Spinal cord (tissue), 10 donors: ENCODE measurements at places on chromosomes 1 and 21.

GRCh38 chr1:47523835-47524215 lies 86.0 kb downstream of the FOXD2 start:
- DNase-seq: no peak
- H3K4me3 ChIP-seq: no peak overlapping the region
- H3K36me3 ChIP-seq: no peaks in the 10 kb centered on the region
- peaks cover 2% of the 10 kb centered on the region for H3K4me1 ChIP-seq
- no peak overlapping the region for H3K27ac ChIP-seq

DNA sequence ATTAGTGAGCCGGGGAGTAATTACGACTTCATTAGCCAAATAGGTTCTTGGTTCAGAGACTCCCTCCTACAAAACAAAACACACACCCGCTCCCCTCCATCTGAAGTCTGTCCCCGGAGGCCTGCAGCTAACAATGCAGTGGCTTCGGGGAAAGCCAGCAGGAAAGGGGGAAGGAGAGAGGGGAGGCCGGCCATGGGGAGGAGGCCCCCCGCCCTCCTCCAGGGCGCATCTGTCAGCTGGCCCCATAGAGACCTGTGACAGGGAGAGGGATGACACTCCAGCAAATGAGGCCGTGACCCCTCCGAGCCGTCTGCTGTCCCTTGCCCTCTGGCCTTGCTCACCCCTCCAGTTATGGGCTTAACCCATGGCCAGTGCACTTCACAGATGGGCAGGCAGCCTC lies 12.1 kb upstream of the CNTN2 start:
- peaks cover 36% of the 10 kb centered on the region for H3K4me1 ChIP-seq
- no peaks in the 10 kb centered on the region for H3K27me3 ChIP-seq
- no peak overlapping the region for H3K4me3 ChIP-seq
- H3K27ac ChIP-seq: no peak overlapping the region
- no peaks in the 10 kb centered on the region for H3K36me3 ChIP-seq

- peak; percentile 7 for DNase-seq
- H3K4me1 ChIP-seq: no peaks in the 10 kb centered on the region
- H3K4me3 ChIP-seq: no peak overlapping the region
- H3K27me3 ChIP-seq: no peaks in the 10 kb centered on the region
- H3K36me3 ChIP-seq: peaks cover 12% of the 10 kb centered on the region
- H3K27ac ChIP-seq: no peak overlapping the region
Observed at GRCh38 chr1:21706151-21706835, 37.1 kb upstream of the RAP1GAP start.

GRCh38 chr1:202411422-202411821 lies 62.9 kb downstream of the PPP1R12B start:
- H3K4me1 ChIP-seq: no peaks in the 10 kb centered on the region
- H3K36me3 ChIP-seq: no peaks in the 10 kb centered on the region
- DNase-seq: no peak
- no peak overlapping the region for H3K4me3 ChIP-seq
- H3K27me3 ChIP-seq: no peaks in the 10 kb centered on the region

DNA sequence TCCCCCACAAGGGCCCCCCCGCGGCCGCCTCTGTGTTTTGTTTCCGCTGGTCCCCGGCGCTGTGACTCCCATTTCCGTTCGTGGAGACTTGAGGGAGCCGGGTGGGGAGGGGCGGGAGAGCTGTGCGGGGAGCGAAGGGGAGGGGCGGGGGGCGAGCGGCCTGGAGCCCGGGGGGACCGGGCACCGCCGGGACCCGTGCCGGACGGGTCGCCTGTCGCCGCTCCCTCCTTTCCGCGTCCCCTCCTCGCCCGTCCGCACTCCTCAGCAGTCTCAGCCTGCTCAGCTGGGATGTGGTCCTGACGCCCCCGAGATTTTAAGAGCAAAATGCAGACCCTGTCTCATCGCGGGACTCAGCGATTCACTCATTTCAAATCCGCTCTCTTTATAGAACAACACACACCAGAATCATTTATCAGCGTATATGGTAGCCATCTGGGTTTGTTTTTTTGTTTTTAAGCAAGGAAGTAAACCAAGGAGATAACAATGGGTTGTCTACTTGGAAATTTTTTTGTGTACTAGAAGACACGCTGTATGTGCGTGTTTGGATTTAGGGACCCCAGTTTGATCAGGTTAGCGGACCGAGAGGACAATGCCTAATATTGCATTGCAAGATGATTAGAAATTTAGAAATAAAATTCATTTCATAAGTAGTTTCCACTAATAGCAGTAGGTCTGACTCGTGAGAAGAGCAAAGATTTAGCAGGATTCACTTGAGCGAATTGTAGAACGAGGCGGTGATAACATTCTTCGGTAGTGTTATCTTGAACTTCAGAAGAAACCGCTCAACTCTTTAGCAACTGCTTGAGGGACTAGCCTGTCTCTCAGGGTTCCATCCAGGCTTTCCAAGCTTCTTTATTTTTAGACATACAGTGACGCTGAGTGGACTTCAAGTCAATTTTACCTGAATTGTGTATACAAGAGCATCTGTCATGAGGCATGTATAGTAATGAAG lies 1.1 kb downstream of the GABPA start:
- peak overlapping the region; percentile 99 for H3K27ac ChIP-seq
- H3K4me1 ChIP-seq: peaks cover 8% of the 10 kb centered on the region
- DNase-seq: peak; percentile 97
- H3K36me3 ChIP-seq: peaks cover 7% of the 10 kb centered on the region

- H3K4me1 ChIP-seq: peaks cover 7% of the 10 kb centered on the region
- H3K27me3 ChIP-seq: no peaks in the 10 kb centered on the region
Observed at GRCh38 chr1:2961661-2962060, 59.6 kb upstream of the ACTRT2 start.

GRCh38 chr21:31667132-31667531 lies 7.6 kb downstream of the SOD1 start:
- H3K27ac ChIP-seq: no peak overlapping the region
- H3K36me3 ChIP-seq: peaks cover 24% of the 10 kb centered on the region
- peaks cover 10% of the 10 kb centered on the region for H3K4me1 ChIP-seq

DNA sequence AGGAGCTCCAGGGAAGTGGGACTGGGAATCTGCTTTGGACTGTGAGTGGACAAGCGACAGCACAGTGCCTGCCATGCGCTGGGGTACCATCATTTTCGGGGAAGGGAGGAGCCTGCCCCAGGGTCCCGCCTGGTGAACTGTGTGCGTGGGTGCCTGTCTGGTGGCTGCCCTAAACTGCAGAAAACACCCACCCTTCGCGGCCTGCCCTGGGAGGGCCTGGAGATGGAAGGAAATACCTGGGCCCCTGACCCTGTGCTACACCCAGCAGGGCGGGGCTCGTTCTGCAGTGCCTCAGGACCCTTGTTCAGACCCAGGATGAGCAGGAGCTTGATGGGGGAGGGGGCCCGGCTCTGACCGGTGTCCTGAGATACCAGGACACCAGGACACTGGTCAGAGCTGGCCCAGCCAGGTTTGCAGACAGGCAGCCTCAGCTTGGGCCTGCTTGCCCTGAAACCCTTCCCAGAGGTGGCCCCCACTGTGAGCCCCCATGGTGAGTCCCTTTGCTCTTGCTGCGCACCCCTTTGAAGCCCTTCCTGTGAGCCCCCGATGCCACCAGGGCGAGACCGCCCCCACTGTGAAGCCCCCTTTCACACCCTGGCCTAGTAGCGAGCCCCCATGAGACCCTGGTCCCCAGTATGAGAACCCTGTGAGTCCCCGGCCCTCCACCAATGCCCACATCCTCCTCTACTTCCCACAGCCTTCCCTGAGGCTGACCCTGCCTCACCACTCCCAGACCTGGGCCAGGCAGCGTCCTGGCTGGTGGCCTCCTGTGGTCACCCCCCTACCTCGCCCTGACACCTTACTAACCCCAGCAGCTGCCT lies 2.6 kb downstream of the GJC2 start:
- H3K27ac ChIP-seq: no peak overlapping the region
- H3K36me3 ChIP-seq: peaks cover 63% of the 10 kb centered on the region
- peaks cover 9% of the 10 kb centered on the region for H3K27me3 ChIP-seq

DNA sequence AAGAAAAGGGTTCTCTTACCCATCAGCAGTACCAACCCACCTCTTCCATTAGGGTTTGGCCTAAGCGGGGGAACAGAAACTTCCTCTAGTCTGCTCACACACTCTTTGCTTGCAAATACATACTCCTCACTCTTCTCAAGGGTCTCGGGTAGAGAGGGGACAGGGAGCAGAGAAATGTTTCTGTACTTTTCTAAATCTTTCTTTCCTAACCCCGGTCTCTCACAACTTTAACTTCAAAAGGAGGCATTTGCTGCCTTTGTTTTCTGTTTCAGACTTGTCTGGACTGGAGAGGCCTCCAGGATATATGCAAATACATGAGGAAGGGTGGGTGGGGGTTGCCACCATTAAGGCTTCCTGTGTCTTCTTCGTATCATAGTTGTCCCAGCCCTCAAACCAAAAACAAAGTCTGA lies 10.5 kb upstream of the LAX1 start:
- no peaks in the 10 kb centered on the region for H3K36me3 ChIP-seq
- peaks cover 2% of the 10 kb centered on the region for H3K4me1 ChIP-seq
- H3K27ac ChIP-seq: no peak overlapping the region
- DNase-seq: no peak
- H3K4me3 ChIP-seq: no peak overlapping the region
- H3K27me3 ChIP-seq: no peaks in the 10 kb centered on the region

- no peak for DNase-seq
- H3K27me3 ChIP-seq: no peaks in the 10 kb centered on the region
- H3K4me1 ChIP-seq: no peaks in the 10 kb centered on the region
- no peak overlapping the region for H3K4me3 ChIP-seq
- H3K36me3 ChIP-seq: no peaks in the 10 kb centered on the region
Observed at GRCh38 chr1:18549906-18550305, 69.2 kb downstream of the KLHDC7A start.

DNA sequence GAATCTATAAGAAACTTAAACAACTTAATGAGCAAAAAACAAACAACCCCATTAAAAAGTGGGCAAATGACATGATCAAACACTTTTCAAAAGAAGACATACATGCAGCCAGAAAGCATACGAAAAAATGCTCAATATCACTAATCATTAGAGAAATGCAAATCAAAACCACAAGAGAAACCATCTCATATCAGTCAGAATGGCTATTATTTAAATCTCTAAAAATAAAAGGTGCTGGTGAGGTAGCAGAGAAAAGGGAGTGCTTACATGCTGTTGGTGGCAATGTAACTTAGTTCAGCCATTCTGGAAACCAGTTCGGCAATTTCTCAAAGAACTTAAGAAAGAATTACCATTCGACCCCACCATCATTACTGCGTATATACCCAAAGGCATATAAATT lies 147.7 kb downstream of the FAF1 start:
- H3K36me3 ChIP-seq: peaks cover 3% of the 10 kb centered on the region
- no peaks in the 10 kb centered on the region for H3K4me1 ChIP-seq
- DNase-seq: no peak
- H3K27ac ChIP-seq: no peak overlapping the region
- H3K27me3 ChIP-seq: no peaks in the 10 kb centered on the region

- DNase-seq: no peak
- H3K4me3 ChIP-seq: no peak overlapping the region
- no peaks in the 10 kb centered on the region for H3K27me3 ChIP-seq
- no peaks in the 10 kb centered on the region for H3K4me1 ChIP-seq
- H3K27ac ChIP-seq: no peak overlapping the region
Observed at GRCh38 chr21:27571706-27572105, 604.8 kb upstream of the ADAMTS5 start.

- H3K27ac ChIP-seq: no peak overlapping the region
- no peak overlapping the region for H3K4me3 ChIP-seq
- peaks cover 27% of the 10 kb centered on the region for H3K4me1 ChIP-seq
Observed at GRCh38 chr21:41765973-41766882, 624 bp downstream of the RIPK4 start.

GRCh38 chr1:43893006-43893405 lies 40.6 kb upstream of the ARTN start:
- peaks cover 12% of the 10 kb centered on the region for H3K36me3 ChIP-seq
- no peak overlapping the region for H3K27ac ChIP-seq
- no peak for DNase-seq
- no peaks in the 10 kb centered on the region for H3K4me1 ChIP-seq
- H3K4me3 ChIP-seq: no peak overlapping the region
- no peaks in the 10 kb centered on the region for H3K27me3 ChIP-seq

DNA sequence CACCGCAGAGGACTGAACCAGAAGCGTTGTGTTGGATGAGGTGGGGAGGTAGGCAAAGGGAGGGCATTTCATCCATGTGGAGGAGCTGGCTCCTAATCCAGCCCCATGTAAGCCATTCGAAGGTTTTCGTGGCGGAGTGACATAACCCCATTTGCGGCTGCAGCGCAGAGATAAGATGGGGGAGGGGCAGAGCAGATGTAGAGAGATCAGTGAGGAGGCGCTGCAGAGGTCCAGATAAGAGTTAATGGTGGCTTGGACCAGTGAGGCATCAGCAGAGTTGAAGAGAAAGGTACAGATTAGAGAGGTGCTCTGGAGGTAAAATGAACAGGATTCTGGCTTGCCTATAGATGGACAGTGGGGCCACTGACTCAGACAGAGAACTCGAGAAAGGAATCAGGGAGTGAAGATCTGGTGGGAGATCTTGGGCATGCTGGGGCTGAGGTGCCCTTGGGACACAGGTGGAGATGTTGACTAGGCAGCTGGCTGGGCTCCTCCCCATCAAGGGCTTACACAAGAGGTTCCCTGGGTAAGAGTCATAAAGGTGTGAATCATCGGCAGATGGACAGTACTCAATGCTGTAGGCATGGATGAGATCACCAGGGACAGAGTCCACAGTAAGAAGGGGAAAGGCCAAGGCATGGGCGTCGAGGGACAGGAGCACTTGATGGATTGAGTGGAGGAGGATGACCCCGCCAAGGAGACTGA lies 7.8 kb upstream of the PTPRF start:
- H3K4me1 ChIP-seq: no peaks in the 10 kb centered on the region
- H3K27me3 ChIP-seq: peaks cover 2% of the 10 kb centered on the region
- H3K27ac ChIP-seq: no peak overlapping the region
- H3K4me3 ChIP-seq: no peak overlapping the region
- no peak for DNase-seq

DNA sequence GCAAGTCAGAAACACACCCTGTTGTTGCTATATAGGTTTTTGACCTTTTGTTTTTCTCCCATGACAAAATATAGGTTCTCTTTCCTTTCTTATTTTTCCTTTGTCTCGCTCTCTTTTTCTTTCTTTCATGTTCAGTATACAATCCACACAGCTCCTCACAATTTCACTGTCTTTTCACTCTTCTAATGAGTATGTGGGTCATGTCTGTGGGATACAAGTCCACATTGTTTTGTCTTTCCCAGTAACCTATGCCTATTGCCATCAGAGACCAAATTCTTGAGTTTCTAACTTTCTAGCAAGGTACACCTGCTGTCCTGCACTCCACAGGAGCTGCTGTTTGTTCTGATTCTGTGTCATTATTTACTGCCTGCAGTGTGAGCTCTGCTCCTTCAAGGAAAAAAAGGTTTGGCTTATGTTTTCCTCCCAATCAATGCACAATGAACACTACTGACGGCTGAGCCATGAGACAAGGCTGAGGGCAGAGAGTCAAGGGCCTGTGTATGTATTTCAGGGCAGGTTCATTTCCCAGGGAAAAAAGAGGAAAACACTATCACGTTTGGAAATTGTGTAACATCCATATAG lies 453.8 kb downstream of the NEGR1 start:
- no peak overlapping the region for H3K4me3 ChIP-seq
- H3K27me3 ChIP-seq: no peaks in the 10 kb centered on the region
- H3K27ac ChIP-seq: no peak overlapping the region
- peak; percentile 7 for DNase-seq
- no peaks in the 10 kb centered on the region for H3K36me3 ChIP-seq
- H3K4me1 ChIP-seq: peaks cover 3% of the 10 kb centered on the region
